ENCODE measurements at places on chromosomes 5 and 9. TPM values are rescaled to one million over a fixed set of nuclear protein-coding genes. Genes with fewer than 3 reads are reported as not detected.

GRCh38 chr5:62662521-62662920 is 83.9 kb downstream of the LRRC70 start:
- no peak overlapping the region for H3K4me3 ChIP-seq
- H3K36me3 ChIP-seq = no peaks in the 10 kb centered on the region
- DNase-seq = no peak
- H3K4me1 ChIP-seq = peaks cover 15% of the 10 kb centered on the region
- H3K27me3 ChIP-seq = no peaks in the 10 kb centered on the region

- peaks cover 99% of the 10 kb centered on the region for H3K4me1 ChIP-seq
- H3K27ac ChIP-seq = no peak overlapping the region
- no peak for DNase-seq
- no peak overlapping the region for H3K4me3 ChIP-seq
Measured at GRCh38 chr5:150502106-150502505, 5.8 kb upstream of the NDST1 start.

DNA sequence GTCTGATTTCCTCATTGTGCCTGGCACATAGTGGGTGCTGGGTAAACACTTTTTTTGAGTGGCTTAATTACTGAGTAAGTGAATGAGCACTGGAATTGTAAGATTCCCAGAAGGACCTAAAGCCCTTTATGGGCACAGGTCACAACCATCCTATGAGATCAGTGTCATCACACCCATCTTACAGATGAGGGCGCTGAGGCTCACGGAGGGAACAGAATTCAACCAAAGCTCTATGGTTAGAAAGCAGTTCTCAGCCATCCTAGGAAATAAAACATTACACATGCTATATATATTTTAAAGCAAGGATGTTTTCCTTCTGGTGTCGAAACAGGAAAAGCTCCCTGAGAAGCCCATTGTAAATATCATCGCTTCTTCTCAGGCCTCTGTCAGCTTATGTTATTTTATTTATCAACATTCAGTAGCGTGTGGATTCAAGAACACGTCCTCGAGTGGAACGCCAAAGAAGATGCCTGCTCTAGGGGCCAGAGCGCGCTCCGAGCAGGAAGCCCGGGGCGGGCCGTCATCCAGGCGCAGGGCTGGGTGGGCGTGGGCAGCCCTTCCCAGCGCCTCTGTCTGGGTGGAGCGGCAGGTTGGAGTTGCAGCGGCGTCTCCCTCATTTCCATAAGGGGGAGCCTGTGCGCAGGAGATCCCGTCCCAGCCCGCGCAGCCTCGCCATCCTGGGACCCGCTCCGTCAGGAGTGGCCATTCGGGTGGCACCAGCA is 155.8 kb upstream of the SMIM23 start:
- no peak overlapping the region for H3K4me3 ChIP-seq
- no peaks in the 10 kb centered on the region for H3K36me3 ChIP-seq
- no peaks in the 10 kb centered on the region for H3K27me3 ChIP-seq
- H3K27ac ChIP-seq = no peak overlapping the region

- no peaks in the 10 kb centered on the region for H3K4me1 ChIP-seq
- no peak overlapping the region for H3K4me3 ChIP-seq
- no peaks in the 10 kb centered on the region for H3K27me3 ChIP-seq
Measured at GRCh38 chr9:37262410-37262809, 142.0 kb downstream of the ZCCHC7 start.

- H3K4me1 ChIP-seq = no peaks in the 10 kb centered on the region
- H3K27me3 ChIP-seq = peaks cover 18% of the 10 kb centered on the region
- DNase-seq = no peak
- H3K27ac ChIP-seq = no peak overlapping the region
- no peak overlapping the region for H3K4me3 ChIP-seq
Measured at GRCh38 chr9:97555164-97555563, 53.7 kb downstream of the TMOD1 start.

The CDC20B gene
- not detected for total RNA-seq

DNA sequence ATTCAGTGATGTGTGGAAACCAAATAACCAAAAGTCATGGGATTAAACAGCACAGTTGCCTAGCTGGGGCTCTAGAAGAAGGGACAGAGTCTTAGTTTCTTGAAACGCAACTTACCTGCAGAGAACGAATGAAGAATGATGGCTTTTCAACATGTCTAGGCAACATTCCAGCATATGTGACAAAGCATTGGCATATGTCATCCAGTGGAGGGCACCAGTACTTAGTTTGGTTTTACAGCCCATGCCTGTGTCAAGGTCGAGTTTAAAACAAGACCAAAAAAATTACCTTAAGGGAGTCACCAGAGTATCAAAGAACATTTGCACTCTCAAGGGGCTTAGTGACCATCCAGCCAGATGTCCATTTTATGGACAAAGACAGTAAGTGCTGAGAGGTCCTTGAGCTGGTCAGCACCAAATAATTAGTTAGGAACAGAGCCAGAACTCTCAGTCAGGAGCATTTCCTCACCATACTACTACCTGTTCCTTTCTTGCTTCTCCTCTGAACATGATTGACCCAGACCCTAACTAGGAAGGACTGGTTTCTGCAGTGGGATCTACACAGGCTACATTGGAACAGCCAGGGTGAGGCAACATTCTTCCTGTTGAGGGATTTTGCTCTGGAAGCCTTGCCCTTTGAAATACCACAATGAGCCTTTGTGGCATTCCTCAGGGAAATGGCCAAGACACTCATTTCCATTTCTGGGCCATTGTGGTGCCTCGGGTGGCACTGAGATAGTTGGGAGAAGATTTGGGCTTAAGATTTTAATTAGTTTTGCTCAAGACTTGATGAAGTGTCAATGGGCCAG is 75.4 kb upstream of the ANKH start:
- H3K27ac ChIP-seq = no peak overlapping the region
- no peak overlapping the region for H3K4me3 ChIP-seq
- H3K27me3 ChIP-seq = no peaks in the 10 kb centered on the region
- peak; percentile 41 for DNase-seq
- peaks cover 20% of the 10 kb centered on the region for H3K4me1 ChIP-seq

- H3K36me3 ChIP-seq = no peaks in the 10 kb centered on the region
- H3K4me3 ChIP-seq = no peak overlapping the region
- H3K4me1 ChIP-seq = no peaks in the 10 kb centered on the region
- DNase-seq = no peak
- H3K27ac ChIP-seq = no peak overlapping the region
- H3K27me3 ChIP-seq = no peaks in the 10 kb centered on the region
Measured at GRCh38 chr5:98602534-98603112, 170.8 kb upstream of the RGMB start.

DNA sequence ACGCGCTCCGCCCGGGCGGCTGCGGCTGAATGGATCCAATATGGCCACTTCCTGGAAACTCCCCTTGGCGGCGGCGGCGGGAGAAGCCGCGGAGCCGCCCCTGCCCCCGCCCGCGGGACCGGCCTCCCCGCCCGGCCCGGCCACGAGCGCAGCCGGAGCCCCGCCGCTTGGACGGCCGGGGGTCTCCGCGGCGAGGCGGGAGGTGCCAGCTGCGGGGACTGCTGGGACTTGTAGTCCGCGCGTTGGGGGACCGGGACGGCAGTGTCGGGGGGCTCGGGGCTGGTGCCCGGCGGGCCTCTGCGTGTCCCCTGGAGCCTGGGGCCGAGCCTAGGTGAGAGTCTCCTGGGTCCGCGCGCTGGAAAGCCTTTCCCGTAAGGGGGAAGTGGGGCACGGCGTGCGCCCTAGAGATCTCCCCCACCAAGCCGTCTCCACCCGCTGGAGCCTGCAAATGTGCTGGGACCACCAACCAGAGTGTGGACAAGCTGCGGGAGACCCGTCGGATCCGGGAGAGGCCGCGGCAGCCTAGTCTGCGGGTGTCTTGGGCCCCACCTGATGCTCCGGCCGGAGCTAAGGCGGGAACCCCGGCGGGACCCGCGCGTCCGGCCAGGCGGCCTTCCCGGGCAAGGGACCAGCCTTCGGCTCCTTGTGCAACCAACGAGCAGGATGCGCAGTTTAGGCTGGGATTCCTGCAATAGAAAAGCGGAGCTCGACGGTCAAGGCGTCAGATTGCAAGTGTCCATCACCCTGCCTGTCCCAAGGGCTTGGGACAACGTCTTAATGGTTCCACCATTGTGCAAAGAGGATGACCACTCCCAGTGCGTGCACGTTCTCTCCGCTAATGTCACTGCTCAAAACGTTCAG is at the start of gene SEPTIN8:
Gene SEPTIN8 (minus strand): TSS at position 31 of the 861 bp plus-strand sequence. CDS start 102 bp downstream, outside the sequence.
- H3K27me3 ChIP-seq = no peaks in the 10 kb centered on the region
- no peaks in the 10 kb centered on the region for H3K36me3 ChIP-seq
- peak within 1 kb of the TSS; percentile 55 for H3K27ac ChIP-seq
- DNase-seq = no peak
- H3K4me3 ChIP-seq = peak within 1 kb of the TSS; percentile 93

GRCh38 chr5:32312197-32312594 is 543 bp downstream of the MTMR12 start:
- H3K36me3 ChIP-seq = 0 out of 3 replicates have a peak, but pooled peaks cover 8% of the 10 kb centered on the region
- peaks cover 79% of the 10 kb centered on the region for H3K4me1 ChIP-seq

The SPINK4 gene
- 0.53 TPM for total RNA-seq

DNA sequence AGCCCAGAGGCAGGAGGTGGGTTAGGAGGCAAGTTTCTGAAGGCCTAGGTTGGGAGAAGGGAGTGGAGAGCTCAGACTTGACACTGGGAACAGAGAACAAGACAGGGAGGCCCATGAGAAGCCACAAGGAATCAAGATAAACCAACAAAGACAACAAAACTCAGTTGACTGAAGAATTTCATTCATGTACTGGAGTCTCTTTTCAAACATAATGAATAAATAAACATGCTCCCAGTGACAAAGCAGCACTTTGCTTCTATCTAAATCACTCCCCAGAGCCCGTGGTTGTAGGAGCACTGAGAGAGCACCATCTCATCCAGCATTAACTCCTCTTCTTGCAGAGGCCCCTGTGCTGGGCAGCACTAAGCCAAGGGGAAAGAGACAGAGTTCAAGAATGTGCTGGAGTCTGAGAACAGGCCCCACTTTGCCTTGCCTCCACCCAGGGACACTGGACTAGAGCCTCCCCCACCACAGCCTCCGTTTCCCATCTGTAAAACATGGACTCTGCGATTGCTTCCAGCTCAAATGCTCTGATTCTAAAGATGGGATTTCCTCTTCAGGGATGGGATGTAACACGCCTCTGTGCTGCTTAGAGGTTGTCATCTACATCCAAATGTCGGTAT is 282.0 kb downstream of the SPOCK1 start:
- DNase-seq = peak; percentile 24
- no peak overlapping the region for H3K27ac ChIP-seq
- no peaks in the 10 kb centered on the region for H3K36me3 ChIP-seq

- H3K4me1 ChIP-seq = peaks cover 27% of the 10 kb centered on the region
- H3K27me3 ChIP-seq = no peaks in the 10 kb centered on the region
- no peak for DNase-seq
- H3K27ac ChIP-seq = no peak overlapping the region
Measured at GRCh38 chr9:108750661-108751215, 105.0 kb downstream of the ACTL7B start.

DNA sequence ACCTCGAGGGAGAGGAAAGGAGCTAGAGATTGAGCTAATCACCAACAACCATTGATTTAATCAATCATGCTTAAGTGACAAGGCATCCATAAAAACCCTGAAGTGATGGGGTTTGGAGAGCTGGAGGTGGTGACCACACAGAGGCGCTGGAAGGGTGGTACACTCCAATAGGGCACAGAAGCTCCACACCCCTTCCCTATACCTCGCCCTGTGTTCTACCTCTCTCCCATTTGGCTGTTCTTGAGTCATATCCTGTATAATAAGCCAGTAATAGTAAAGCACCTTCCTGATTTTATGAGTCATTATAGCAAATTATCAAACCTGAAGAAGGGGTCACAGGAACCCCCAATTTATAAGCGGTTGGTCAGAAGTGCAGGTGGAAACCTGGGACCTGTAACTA is 18.3 kb downstream of the ACTL7B start:
- no peaks in the 10 kb centered on the region for H3K36me3 ChIP-seq
- peaks cover 32% of the 10 kb centered on the region for H3K4me1 ChIP-seq
- DNase-seq = no peak
- H3K27ac ChIP-seq = no peak overlapping the region

DNA sequence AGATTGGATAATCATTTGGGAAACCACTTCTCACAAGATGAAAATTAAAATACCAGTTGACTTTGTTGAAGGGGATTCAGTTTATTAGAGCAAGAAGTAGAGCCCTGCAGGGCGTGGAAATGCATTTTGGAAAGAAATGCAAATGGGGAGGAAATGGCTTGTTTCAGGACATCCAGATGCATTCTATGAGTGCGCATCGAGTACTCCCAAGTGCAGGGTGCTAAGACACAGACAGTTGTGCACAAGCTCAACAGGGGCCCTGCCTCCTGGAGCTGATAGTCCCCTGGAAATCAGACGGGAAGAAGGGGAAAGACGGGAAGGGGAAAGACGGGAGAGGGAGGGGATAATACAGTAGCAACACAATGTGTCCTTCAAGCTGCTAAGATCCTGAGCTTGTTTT is 64.0 kb downstream of the NSUN2 start:
- H3K36me3 ChIP-seq = no peaks in the 10 kb centered on the region
- H3K27me3 ChIP-seq = 0 out of 2 replicates have a peak, but pooled peaks cover 1% of the 10 kb centered on the region
- H3K4me1 ChIP-seq = no peaks in the 10 kb centered on the region
- H3K27ac ChIP-seq = no peak overlapping the region
- H3K4me3 ChIP-seq = no peak overlapping the region

The FBXL17 gene
- total RNA-seq = 7.9 TPM

DNA sequence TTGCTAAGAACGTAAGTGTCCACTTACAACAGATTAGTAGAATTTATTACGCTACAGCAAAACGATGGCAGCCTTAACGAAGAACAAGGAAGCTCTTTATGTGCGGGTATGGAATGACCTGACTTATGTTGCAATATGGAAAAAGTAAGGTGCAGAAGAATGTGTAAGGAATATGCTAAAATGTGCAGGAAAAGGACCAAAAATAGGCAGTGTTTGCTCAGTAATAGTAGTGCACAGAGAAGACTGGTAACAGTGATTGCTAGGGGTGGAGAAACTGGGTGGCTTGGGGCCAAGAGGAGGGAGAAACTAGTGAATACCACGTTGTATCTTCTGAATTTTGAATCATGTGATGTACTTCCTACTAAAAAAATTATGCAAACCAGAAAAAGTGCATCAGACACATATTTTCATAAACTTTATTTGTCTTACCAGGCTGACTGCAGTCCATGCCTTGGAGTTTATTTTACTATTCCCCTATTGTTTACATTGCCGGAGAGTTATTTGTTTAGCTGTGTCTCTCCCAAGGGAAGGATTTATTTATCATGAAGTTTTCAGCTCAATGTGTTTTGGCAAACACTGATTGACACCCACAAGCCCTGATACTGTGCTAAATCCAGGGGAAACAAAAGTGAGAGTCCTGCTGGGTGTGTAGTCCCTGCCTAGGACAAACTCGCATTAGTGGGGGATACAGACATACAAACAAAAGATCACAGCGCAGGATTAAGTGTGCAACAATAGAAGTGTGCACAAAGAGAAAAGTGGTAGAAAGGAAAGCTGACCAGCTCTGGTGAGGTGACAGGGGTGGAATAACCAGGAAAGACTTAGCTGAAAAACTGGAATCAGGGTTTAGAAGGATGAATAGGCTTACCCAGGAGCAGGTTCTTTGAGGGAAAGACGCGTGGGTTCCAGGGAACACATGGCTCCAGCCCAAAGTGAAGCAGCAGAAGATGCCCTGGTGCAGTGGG is 34.0 kb upstream of the ZNF484 start:
- no peaks in the 10 kb centered on the region for H3K36me3 ChIP-seq
- peak; percentile 7 for DNase-seq
- peaks cover 12% of the 10 kb centered on the region for H3K4me1 ChIP-seq
- peaks cover 1% of the 10 kb centered on the region for H3K27me3 ChIP-seq
- H3K27ac ChIP-seq = no peak overlapping the region

The IFNW1 gene
- not detected for total RNA-seq

The CCL27 gene
- not detected for total RNA-seq

The CER1 gene
- total RNA-seq = not detected

The PRDM9 gene
- total RNA-seq = not detected

- H3K4me3 ChIP-seq = no peak overlapping the region
- H3K27me3 ChIP-seq = 0 out of 3 replicates have a peak, but pooled peaks cover 8% of the 10 kb centered on the region
- H3K4me1 ChIP-seq = no peaks in the 10 kb centered on the region
- no peaks in the 10 kb centered on the region for H3K36me3 ChIP-seq
- H3K27ac ChIP-seq = no peak overlapping the region
Measured at GRCh38 chr5:7801891-7802614, 48.9 kb downstream of the CFAP90 start.

Measured in HepG2 (cell line).